Stimulated activated CD8-positive, alpha-beta memory T cell treated with anti-CD3 and anti-CD28 coated beads, Interleukin-7, amount 100 ng/mL, for 1 hour (primary cell): ENCODE measurements at places on chromosomes 4 and X.

DNA sequence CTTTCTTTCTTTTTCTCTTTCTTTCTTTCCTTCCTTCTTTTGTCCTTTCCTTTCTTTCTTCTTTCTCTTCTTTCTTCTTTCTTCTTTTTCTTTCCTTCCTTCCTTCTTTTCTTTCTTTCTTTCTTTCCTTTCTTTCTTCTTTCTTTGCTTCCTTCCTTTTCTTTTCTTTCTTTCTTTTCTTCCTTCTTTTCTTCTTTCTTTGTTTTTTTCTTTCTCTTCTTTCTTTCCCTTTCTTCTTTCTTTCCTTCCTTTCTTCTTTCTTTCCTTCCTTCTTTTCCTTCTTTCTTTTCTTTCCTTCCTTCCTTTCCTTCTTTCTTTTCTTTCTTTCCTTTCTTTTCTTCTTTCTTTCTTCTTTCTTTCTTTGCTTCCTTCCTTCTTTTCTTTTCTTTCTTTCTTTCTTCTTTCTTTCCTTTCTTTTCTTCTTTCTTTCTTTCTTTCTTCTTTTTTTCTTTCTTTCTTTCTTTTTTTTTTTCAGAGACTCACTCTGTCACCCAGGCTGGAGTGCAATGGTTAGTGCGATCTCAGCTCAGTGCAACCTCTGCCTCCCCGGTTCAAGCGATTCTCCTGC lies 18.5 kb downstream of the TMEM187 start:
- no peak for DNase-seq

DNA sequence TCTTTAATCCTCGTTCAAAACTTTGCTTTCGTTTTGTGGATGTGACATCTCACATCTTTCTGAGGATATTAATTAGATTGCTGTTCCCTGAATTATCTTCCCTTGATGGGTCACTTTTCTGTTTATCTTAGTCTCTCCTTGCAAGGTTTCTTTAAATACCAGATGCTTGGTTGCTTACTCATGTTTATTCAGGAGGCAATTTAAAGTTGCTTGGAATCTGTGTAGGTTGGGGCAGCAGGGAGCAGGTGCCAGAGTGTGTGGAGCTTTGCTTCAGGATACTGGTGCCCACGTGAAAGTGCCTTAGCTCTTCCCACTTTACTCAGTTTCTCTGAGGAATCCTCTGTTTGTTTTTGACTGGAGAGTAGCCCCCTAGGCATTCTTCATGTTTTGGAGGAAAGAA lies 24.0 kb downstream of the ANAPC4 start:
- DNase-seq = no peak

DNA sequence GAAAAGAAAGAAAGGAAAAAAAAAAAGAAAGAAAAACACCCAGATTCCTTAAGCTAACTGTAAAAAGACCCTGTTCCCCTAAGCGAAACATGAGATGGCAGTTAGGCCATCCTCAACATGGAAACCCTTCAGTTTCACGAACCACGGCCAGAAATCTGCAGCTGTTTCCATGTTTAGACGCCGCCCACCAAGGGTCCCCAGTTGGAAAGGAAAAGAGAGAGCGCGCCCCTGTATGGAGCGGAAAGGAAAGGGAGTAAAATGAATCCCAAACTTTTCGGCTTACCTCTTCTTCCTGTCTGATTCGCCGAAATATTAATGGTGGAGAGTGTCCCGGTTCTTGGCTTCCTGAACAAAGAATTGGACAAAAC lies 38.3 kb downstream of the MGARP start:
- DNase-seq = no peak

DNA sequence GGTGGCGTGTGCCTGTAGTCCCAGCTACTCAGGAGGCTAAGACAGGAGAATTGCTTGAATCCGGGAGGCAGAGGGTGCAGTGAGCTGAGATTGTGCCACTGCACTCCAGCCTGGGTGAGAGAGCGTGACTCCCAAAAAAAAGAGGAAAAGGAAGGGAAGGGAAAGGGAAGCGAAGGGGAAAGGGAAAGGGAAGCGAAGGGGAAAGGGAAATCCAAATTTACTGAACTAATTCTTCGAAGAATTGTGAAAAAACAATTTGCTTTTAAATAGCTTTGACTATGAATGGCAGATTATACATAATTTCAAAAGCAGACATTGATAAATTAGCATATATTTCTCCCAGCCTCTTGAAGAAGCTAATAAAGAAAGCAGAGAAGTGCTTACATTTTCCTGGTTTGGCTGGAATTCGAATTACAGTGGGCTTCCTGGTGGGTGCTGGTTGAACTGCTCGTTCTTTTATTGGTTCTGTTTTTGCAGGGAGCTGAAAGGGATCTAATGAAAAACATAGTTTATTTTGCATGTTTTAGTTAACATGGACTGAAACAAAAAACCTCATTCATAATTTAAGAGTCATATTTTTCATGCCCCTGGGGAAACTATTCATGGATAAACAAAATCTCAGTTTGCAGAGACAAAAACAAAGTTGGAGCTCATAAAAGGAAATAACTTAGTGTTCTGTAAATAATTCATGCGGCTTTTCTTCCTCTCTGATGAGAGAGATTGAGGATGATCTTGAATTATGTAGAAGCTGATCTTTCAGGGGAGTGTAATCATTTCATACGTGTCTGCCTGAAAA lies 66.0 kb downstream of the RPS3A start:
- DNase-seq = no peak

- no peak for DNase-seq
These were observed 2.2 kb downstream of the MAGIX start for GRCh38 chrX:49164589-49165360.
